ENCODE measurements at places on chromosomes 4 and X.

DNA sequence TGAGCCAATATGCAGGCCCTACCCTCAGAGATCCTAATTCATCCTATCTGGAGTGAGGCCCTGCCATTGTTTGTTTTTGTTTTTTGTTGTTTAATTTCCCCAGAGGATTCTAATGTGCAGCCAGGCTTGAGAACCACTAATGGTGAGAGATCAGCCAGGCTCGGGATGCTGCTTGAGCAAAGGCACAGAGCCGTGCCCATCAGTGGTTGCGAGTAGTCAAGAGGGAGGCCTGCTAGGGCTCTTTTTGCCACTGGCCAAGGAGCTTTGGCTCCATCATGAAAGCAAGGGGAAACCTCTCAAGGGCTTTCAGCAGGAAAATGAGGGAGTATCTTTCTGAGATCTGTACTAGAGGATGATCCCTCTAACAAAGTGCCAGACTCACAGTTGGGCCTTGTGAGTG, 2.7 kb downstream of the TCEANC start:
- no peak for DNase-seq

- no peak for DNase-seq
Measured at GRCh38 chrX:66915893-66916292, 277.0 kb upstream of the EDA2R start.

- DNase-seq: no peak
Measured at GRCh38 chr4:56372774-56373173, 14.5 kb downstream of the AASDH start.

DNA sequence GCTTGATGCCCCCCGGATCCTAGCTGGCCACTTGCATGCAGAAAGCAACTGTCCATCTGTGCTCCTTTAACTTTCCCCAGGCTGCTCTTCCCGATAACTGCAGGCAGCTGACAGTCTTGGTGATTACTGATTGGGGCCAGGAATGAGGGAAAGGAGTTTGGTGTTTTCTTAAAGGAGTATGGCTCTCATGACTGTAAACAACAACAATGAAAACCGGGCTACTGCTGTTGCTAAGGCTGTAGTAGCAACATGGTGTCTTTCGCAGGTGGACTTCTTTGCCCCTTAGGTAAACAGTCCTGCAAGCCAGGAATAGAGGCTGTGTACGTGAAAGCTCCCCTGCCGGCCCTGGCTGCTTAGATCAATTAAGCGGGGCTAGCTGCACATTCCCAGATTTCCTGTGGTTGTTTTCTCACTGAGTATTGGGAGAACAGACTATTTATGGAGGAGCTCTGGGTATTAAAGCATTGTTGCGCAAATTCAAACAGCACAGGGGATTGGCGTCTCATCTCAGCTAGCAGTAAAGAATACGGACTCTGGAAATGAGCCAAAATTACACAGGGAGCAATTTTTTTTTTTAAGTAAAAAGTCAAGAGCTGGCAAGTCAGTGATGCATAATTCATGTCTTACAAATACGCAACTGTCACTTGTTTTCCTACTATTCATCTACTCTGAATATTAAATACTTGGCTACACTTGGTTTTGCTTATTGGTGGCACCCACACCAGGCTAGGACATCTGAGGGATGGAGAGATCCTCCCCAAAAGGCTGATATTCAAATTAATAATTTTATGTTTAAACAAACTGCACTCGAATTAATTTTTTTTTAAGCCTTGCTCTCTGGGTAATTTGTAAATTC, 61.6 kb upstream of the NAP1L5 start:
- DNase-seq: no peak

DNA sequence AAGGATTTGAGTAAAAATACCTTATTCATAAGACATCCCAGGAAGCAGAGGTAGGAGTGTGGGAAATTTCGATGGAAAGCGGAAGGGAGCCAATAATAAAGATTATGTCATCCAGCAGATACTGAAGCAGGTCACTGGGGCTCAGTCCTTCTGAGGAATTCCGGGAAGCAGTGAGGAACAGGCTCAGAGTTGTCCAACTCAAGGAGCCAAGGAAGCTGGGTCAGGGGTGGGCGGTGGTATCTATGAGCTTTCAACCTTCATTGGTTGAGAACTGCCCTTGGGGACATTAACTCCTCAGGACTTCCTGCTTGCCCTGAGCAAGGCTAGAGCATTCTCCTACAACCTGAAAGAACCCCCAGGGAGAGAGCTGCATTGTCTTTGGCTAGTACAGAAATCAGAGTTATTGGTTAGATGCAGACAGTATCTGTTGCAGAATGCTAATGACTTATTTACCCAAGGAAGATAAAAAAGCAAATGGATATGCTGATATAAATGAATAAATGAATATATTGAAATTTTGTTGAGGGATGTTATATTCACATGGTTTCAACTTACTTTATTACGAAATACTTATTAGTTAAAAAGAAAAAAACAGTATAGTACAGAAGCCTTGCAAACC, 68.2 kb downstream of the DMP1 start:
- no peak for DNase-seq

- no peak for DNase-seq
Measured at GRCh38 chr4:184066584-184067300, 150.9 kb downstream of the ENPP6 start.

GRCh38 chrX:69189576-69190371, 24.5 kb upstream of the PJA1 start:
- DNase-seq: no peak

DNA sequence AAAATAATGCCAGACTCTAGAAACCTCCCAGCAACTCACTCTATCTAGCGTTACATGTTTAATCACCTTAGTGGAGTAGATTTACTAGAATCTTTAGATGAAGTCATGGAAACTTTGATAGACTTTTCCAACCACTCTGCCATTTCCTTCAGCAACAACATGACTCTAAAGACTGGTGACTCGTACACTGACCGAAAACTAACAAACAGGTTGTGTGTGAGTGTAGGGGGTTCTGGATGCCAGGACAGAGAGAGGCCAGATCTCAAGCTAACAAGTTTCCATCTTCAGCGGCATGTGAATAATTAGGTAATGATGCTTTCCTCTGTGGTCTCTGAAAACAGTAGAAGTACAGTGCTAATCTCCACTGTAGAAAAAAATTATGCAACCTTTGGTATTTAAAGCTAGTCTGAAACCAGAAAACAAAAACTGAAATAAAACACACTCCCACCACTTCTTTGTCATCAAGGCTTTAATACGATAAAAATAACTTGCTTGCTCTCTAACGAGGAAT, 286.4 kb downstream of the PRDM5 start:
- no peak for DNase-seq

- DNase-seq: no peak
Measured at GRCh38 chr4:171130256-171130801, 682.9 kb upstream of the GALNTL6 start.

DNA sequence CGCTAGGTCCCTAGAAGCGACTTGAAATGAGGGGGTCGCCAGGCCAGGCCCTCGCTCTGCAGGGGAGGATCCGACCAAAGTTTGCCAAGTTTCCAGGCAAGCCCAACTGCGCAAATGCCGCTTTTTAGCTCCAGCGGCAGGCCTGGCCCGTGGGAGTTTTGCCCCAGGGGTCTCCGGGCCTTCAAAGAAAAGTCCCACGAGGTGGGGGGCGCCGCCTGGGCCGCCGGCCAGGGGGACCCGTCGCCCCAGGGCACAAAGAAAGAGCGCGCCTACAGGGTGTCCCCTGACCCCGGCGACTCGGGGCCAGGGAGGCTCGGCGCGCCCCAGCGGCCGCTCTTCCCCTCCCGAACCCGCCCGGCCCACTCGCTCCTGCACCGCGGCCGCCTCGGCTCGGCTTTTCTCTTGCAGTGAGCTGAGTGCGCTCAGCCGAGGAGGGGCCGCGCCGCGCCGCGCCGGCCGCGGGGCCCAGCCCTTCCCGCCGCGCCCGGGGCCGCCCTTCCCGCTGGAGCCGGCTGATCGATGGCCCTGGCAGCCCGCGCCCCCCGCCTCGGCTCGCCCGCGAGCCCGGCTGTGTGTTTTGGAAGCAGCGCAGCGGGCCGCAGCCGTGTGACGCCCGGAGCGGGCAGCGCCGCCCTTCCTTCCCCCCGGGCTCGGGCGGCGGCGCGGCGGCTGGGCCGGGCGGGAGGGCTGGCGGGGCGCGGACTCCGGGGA, 754 bp upstream of the KLF3 start:
- no peak for DNase-seq

DNA sequence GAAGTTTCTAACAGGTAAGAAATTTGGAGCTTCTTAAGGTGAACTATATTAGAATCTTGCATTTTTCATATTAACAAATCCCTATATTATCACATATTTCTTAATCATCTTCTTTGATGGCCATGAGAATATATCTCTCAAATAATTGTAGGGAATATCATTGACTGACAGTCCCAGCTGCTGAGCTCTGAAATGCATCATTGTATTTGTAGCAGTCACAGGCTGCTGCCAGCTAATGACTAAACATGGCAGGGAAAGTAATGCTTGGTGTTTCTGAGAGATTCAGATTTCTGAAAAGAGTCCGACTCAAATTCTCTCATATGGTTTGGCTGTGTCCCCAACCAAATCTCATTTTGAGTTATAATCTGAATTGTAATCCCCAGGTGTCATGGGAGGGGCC, 171.9 kb downstream of the TRAM1L1 start:
- DNase-seq: no peak

GRCh38 chrX:129606918-129607317, 47.8 kb downstream of the APLN start:
- no peak for DNase-seq

DNA sequence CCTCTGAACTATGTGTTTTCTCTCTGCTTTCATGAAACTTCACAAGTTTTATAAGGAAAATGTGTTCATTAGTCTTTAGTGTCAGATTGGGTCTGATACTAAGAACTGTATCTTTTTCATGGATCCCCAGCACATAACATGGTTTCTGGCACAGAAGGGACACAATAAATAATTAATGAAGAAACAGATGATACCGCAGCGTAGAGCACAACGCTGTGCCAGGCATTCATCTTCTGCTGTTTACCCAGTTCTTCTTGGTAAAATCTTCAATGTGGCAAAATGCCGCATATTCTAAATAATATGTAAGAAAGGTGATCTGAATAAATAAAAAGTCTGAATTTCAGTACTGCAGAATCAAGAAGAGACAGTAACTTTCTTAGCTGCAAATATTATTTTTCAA, 12.3 kb downstream of the SCARB2 start:
- DNase-seq: no peak

GRCh38 chr4:99219072-99219471, at the start of gene ADH6:
Gene ADH6, minus strand, starts transcription at chr4:99219246. Its CDS starts 94 bp downstream, at chr4:99219152.
- no peak for DNase-seq

DNA sequence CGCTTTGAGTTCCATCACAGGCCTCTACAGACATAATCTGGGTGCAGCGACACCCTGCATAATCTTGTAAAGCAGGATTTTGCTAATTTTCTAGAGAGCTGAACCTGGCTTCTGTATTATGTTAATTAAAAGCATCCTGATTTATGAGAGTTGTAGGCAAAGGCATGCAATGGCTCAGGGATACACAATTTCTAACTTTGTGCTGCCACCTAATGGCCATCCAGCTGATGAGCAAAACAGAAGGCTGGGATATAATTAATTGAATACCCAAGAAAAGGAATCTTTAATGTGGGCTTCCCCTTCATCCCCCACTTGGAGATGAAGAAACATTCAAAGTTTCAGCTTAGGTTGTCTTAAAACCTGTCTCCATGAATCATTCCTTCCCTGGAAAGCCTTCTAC, 78.1 kb downstream of the BMP15 start:
- DNase-seq: no peak

GRCh38 chr4:24032371-24032989, 142.6 kb upstream of the PPARGC1A start:
- no peak for DNase-seq

DNA sequence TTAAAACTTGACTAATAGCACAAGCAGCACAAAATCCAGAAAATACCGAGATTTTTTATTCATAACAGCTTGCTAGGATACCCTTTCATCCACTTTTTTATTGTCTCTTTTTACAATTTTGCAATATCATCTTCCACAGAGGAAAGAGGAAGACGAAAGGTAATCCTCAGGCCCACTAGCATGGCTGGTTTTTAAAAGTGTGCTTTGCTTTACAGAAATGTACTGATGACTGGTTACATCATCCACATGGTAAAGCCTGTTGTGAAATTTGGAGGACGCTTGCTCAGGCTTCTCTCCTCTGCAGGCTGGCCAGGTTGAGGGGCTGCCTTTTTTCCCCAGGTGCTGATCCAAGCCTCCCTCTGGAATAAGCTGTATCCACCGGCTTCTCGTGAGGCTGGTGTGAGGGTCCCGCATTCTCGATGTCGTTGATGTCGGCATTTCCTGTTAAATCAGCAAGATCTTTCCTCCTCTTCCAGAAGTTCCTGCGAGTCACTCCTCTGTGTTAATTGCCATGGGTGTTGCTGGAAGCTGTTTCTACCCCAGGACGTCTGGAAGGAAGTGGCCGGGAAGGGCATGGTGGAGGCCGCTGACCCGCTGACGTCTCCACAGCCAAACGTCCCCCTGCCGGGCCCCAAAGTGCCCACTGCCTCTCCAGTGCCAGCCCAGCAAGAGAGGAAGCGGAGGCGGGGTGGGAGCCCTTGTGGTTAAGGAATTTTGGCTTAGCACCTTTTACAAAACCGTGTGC, 5.8 kb upstream of the DGKQ start:
- no peak for DNase-seq

DNA sequence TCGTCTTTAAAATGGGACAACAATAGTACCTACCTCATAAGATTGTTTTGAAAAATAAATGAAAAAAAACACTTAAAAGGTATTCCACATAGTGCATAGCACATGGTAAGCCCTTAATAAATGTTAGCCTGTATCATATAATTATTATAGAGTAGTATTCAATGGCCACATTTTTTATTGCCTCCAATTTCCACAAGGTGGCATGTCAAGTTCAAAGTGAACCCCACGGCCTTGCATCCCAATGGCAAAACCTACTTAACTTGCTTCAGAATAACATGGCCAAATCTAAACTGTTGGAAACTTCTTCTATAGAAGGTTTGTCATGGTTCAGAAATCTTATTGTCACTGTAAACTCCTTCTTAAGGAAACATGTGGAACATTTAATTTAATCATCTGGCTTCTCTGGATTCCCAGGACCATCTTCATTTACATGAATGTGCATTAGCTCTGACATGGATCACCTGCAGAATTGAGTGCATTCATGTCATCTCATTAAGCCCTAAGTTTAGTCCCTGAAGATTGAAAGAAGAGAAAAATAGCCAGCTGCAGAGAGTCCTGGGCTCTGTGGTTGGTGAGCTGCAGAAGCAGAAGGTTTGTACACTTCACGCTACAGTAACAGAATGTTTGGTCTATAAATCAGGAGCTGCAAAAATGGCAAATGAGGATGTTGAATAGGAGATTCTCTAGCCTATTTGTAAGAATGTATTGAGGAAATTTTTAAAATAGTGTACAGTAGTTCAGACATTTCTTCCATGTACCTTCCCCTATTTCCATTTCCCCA, 61.0 kb downstream of the ANXA3 start:
- DNase-seq: no peak

DNA sequence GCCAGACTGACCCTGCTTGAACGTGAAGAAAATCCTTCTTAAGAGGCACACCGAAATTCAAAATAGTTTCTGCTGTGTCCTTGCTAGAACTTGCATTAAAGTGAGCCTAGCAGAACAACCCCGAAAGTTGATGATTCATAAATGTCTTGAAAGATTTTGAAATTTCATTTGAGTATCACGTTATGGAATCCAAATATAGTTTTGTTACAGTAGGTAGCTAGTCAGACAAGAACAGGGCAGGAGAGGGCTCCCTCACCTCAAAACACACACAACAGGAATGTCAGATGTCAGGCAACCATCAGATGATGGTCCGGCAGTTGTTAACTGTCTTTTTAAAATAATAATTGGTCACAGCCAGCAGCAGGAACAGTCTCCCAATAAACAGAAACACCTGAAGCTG, 259.6 kb upstream of the GNPDA2 start:
- no peak for DNase-seq

GRCh38 chr4:54005475-54005874, 58.9 kb downstream of the CHIC2 start:
- no peak for DNase-seq
